ENCODE measurements at places on chromosomes 7 and 10.
A peak's percentile ranks its signal among the peaks of the same experiment; 100 is the strongest.

GRCh38 chr7:99352247-99352646 lies 22.3 kb upstream of the ARPC1B start:
- DNase-seq = no peak

- DNase-seq = no peak
Measured at GRCh38 chr7:68222311-68222710, 1225.7 kb downstream of the TYW1 start.

- peak; percentile 98 for DNase-seq
Measured at GRCh38 chr10:103367782-103368518, at the start of gene TAF5. Gene TAF5 (plus strand): TSS chr10:103367976. CDS start chr10:103367990, 14 bp downstream.

DNA sequence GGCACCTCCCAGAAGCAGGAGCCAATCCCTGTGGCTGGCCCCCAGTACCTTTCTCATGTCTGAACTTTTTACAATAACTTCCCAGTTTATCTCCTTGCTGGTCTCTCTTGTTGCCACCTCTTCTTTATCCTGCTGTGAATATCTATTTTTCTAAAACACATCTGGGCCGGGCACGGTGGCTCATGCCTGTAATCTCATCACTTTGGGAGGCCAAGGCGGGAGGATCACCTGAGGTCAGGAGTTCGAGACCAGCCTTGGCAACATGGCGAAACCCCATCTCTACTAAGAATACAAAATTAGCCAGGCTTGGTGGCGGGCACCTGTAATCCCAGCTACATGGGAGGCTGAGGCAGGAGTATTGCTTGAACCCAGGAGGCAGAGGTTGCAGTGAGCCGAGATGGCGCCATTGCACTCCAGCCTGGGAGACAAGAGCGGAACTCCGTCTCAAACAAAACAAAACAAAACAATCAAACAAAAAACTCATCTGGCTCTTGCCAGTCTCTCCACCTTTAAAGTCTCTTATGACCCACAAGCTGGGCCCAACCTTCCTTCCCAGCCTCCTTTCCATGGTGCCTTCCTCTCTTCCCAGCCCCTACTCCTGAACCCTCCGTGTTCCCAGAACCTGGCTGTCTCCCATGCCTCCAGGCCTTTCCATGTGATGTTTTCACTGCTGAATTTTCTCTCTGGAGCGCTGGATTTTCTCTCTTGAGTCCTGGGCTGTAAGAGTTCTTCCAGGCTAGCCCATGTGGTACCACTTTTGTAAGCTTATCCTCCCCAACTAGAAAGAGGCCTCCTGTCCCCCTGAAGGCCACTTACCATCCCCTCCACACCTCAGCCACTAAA lies 51.3 kb downstream of the HIP1 start:
- no peak for DNase-seq

DNA sequence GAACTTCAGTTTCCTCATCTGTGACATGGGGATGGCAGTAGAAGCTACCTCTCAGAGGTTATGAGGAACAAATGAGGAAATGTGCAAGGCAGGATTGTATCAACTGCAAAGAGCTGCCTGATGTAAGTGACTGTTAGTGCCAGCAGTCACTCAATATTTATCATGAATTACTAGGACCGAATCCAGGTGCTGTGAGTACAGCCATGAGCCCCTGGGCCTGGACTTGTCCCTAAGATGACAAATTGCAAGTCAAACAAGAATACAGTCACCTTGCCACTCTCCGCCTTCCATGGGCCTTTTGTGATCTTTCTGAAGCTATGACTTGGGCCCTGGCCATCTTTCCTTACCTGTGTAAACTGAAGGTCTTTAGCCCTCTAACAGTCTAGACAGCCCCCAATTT lies 27.7 kb upstream of the TLX1 start:
- no peak for DNase-seq

GRCh38 chr10:79002336-79002735 lies 66.4 kb upstream of the ZMIZ1 start:
- no peak for DNase-seq

- DNase-seq = peak; percentile 1
Measured at GRCh38 chr7:118590107-118590506, 365.6 kb downstream of the ANKRD7 start.

DNA sequence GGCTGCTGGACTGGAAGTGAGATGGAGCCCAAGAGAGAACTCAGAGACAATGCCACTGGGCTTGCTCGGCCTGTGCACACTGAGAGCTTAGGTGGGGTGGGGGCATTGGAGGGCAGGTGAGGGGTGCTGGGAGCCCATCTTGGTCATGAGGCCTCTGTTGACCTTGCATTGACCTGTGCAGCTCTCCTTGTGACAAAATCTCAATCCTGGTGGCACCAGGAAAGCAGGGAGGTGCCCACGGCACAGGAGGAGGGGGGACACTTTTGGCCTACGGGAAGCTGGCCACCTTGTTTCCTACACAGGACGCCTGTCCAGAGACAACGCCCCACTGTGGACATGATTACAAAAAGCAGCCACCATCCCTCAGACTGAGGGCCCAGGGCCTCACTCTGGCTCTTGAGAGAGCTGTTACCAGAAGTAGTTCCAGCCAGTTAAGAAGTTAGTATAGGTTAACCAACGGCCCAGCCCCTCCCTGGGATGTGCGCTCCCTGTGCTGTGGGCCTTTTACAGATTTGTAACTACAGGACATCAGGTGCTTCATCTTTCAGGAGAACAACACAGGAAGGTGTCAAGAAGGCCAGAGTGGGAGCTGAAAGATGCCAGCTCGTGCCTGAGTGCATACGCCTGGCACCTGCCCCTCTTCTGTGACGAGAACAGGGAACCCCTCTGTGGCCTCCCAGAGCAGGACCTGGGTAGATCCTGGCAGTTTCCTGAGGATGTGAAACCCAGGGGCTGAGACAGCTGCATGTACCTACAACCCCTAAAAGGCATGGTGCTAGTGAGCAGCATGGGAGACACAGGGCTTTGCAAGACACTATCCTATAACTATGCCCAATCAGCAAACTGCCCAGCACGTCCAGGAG lies 10.3 kb downstream of the PKD1L1 start:
- no peak for DNase-seq

DNA sequence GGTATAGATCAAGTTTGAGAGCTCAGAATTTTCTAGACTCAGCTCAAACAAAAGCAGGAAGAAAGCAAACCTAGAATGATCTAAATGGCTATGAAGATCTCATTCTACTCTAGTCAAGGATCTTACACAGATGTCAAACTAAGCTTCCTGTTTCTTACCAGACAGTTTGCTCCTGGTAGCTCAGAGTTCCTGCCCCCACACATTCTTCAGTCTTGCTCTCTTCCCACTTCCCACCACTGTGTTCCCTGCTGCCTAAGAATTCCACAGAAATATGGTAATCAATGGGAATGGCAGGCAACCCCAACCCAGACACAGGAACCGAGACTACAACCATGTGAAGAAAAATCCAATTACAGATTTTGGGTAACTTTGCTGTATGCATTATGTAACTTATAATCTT lies 133.4 kb upstream of the PTN start:
- DNase-seq = peak; percentile 3

- no peak for DNase-seq
Measured at GRCh38 chr10:84987039-84987438, 658.6 kb downstream of the CCSER2 start.

DNA sequence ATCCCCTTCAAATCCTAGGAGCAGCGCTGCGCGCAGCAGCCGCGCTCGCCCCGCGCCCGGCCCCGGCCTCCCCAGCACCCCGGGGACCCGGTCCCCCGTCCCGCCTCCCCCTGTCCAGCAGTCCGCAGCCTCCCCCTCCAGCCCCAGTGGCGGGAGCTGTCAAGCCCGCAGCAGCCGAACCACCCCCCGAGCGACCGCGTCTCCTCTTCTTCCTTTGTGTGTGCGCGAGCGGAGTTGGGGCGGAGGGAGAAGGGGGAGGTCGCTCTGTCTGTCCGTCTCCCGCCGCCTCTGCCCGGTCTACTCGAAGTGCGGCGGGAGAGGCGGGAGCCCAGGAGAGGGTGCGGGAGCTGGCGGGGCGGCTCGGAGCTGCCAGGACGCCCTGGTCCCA lies 375 bp upstream of the CHN2 start:
- DNase-seq = no peak

DNA sequence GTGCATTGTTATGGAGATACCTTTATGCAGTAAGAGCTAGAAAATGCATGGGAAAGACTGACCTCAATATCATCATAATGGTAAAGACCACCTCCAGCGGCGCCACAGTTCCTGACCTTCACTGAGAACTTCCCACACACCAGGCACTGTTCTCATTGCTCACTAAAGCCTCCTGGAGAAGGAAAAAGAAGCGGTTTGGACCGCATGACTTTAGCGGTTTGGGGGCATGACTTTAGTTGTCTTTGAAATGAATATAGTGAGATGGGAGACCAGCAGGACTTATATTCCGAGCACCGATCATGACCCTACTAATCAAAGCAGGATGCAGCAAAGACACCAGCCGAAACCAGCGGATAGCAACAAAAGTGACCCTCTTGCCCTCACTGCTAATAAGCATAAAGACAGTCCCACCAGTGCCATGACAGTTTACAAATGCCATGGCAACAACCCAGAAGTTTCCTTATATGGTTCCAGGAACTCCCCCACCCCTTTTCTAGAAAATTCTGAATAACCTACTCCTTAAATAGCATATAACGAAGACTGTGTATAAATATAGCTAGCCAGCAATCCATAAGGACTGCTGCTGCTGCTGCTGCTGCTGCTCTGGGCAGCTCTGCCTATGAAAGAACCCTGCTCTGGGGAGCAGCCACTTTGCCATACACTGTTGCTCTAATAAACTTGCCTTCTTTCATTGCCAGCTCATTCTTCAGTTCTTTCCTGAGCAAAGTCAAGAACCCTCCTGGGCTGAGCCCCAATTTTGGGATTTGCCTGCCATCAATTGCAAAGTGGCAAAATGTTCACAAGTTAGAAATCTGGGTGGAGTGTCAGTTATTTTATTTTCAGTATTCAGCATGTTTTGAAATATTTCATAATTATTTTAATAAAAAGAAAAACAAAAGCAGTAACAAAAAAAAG lies 694.1 kb downstream of the SUGCT start:
- DNase-seq = no peak

- DNase-seq = no peak
Measured at GRCh38 chr10:6283655-6284054, 80.9 kb downstream of the PFKFB3 start.

DNA sequence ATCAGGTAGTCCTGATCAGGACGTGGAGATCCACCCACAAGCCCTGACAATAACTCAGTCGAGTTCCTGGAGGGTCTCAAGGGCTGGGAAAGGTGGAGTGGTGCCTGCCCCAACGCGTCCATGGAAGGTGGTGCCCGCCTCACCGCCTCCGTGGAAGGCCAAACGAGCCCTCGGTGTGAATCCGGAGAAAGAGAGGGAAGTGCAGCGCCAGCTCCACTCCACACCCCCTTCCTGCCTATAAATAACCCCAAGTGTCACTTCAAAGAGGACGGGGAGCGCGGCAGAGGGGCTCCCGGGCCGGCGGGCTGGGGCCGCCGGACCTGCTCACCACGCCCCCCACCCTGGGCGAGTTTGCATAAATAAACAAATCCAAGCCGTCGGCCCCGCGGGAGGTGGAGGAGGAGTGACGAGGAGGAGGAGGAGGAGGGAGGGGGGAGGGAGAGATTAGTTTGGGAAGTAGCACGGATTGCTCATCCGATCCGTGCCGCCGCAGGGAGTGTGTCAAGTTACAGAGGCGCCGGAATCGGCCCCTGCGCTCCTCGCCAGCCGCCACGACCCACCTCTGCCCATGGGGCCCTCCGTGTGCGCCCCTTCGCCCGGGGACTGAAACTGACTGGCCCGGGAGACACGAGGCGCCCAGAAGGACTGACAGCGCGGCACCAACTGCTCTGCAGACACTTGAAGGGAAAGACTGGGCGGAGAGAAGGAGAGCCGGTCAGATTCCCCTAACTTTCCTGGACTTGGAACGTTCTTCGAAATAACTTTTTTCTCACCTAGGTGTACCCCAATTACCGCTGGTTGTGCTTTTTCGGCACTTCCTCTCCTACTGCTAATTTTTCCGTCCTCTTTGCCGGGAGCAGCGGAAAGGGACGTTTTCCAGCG lies at the start of gene COL13A1:
Gene COL13A1 (plus strand): TSS at position 473 of the 882 bp plus-strand sequence. CDS start 518 bp downstream, outside the sequence.
- DNase-seq = peak; percentile 91

DNA sequence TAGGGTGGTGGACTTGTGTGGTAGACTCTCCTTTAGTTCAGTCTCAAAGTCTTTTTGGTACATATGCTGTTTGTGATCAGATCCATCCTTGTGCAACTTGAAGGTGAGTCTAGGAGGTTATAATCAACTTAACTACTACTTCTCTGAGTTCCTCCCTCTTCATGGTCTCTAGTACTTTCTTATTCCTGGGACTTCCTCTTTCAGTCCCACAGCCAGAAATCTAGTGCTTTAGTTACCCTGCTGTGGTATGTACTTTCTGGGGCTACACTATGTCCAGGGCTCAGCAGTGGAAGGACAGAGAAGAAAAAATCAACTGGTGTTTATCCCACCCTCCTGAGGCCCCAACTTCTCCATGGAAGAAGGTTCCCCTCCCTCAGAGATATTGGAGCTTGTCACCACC lies 19.4 kb upstream of the ATAD1 start:
- DNase-seq = no peak

- DNase-seq = no peak
Measured at GRCh38 chr10:82821043-82821442, 946.0 kb downstream of the NRG3 start.

GRCh38 chr10:5629303-5630111 lies 36.9 kb downstream of the ASB13 start:
- DNase-seq = peak; percentile 79

DNA sequence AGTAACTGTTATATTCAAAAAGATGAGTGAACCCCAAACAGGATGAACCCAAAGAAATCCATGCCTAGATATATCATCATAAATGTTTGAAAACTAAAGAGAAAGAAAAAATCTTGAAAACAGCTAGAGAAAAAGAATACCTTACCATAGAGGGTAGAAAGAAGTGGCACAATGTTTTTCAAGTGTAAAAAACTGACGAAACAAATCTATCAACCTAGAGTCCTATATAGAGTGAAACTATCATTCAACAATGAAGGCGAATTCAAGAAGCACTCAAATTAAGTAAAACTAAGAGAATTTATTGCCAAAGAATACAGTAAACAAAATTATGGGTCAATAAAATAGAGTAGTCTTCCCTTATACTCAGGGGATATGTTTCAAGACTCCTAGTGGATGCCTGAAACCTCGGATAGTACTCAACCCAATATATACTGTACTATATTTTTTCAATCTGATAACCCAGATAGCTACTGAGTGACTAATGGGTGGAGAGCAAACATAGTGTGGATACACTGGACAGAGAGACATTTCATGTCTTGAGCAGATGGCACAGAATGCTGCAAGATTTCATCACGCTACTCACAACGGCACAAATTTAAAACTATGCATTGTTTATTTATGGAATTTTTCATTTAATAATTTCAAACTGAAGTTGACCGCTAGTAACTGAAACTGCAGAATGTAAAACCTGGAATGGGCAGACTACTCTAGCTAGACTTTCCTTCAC lies 52.6 kb upstream of the TMEM106B start:
- peak; percentile 75 for DNase-seq

GRCh38 chr7:9217204-9217603 lies 783.8 kb downstream of the NXPH1 start:
- no peak for DNase-seq

- peak; percentile 83 for DNase-seq
Measured at GRCh38 chr7:47227762-47228177, 354.1 kb downstream of the TNS3 start.
